ENCODE measurements at places on chromosomes 11 and 22. TPM values are rescaled to one million over a fixed set of nuclear protein-coding genes. Genes with fewer than 3 reads are reported as not detected.

DNA sequence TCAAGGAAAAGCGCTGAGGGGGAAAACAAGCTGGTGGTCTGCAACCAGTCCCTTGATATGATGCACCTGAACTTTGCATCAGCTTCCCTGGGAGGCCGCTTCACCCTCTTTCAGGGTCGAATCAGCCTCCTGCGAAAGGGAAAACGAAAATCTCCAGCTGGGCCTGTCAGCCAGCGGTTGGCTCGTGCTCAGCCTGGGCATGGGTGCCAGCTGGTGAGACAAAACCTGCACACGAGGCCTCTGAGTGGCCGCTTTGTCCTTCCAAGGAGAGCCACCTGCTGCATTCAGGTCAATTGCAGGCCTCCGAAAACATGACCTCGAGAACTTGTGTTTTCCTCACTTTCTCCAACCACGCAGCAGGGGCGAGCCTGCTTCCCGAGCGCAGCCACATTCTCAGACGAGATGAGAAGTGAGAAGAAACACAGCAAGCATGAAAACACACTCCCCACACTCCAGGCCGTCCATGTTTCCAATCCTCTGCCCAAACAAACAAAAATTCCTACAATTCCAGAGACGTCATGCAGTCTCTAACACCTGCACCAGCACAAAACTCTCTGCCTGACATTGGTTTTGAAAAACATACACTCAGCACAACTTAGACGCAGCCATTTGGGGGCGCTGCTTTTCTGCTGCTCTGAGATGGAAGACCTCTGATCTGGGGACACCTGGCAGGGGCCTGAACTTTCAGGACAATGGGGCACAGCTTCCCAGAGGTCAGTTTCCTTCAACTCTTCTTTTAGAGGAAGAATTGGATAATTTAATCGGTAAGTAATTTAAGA lies 77.1 kb downstream of the DHCR7 start:
- DNase-seq = no peak

DNA sequence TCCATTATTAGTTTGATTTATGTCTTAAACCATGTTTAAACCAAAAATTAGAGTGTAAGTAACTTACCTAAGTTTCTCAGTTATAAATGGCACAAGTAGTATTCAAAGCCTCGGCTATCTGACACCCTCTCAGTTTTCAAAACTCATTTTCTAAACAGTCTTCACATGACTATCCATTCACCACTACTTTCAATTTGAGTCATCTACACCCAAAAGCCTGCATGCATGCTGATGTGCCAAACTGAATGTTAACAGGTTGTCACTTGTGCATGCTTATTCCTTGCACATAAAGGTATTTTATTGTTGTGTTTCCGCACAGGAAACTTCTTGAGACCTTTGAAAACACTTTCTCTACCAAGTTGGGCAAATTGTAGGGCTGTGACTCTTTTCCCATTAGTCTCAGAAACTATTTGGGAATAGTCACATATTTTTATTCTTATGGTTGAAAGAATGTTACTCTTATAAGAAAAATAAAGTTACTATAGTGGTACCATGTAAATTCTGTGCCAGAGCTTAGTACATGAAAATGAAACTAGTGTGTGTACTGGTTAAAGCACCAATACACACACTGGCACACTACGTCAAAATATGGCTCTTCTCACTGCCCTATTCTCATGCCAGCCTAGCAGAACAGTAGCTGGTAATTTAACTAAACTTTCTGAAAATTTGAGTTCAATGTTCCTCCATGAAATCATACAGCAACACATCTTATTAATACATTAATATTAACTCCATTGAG lies 2.2 kb upstream of the OR51E2 start:
- no peak for DNase-seq

DNA sequence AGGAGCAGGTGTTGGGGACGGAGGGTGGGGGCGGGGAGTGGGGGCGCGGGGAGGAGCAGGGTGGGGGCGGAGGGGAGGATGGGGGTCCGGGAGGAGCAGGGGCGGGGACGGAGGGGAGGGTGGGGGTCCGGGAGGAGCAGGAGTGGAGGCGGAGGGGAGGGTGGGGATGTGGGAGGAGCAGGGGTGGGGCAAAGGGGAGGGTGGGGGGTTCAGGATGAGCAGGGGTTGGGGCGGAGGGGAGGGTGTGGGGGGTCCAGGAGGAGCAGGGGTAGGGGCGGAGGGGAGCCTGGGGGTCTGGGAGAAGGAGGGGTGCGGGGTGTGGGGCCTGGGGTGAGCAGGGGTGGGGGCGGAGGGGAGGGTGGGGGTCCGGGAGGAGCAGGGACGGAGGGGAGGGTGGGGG lies 17.1 kb downstream of the CRELD2 start:
- no peak for DNase-seq

DNA sequence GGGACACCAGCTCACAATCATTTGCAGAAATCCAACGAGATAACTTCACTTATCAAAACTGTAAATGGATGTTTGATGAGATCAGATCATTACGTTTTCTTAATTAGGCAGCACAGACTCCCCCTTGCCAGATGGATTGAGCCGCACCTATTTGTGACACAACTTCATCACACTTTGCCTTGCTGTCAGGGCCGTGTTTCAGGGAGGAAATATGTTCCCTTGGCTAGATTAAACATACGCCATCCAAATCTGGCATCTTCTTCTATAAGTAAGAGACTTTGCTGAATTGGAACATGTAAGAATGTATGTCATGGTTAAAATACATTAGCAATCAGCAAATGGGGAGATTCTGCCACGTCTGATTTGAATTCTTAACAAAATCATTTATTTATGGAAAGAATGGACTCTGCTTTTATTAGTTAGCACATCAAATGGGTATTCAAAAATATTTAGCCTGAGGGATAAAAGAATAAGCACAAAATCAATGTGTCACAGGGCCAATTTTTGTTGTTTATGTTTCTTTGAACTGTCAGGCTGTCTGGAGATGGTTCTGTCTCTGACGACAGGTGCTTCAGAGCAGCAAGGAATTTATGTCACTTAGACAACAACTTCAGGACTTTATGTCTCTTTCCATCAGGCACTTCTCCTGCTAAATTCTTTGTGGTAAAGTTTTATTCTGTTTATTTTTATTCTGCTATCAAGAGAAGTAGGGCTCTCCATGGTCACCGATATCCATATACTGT lies 326.1 kb upstream of the NCAM1 start:
- DNase-seq = no peak

DNA sequence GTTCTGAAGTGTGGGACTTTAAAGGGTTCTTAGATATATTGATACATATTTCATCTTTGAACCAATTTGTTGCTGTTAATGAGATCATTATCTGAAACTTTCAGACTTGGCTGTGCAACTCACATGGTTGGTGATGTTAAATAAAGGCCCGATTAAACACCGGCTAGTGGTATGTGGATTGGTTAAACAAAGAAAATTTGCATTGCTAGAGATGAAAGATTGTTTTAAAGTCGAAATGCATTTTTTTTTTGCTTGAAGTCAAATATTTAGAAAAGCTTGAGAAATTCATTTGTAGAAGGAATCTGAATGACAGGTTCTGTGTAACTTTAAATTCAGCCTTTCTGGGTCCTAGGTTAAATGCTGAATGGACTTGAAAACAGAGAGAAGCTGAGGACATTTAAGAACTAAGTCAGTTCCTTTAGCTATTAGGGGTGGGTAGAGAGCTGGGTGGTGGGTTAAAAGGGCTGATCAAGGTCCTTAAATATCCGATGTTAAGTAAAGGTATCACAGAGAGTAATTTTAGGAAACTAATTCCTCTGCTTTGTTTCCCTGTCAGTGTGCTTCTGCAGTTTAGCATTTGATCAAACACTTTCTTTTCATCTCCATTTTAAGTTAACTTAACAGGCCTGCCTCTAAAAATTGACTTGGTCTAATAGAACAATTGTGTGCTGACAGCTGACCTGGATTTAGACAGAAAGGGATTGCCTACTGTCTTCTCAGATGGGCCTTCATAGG lies 4.5 kb downstream of the ZNRF3 start:
- DNase-seq = no peak

GRCh38 chr11:33256813-33257159 lies 395 bp upstream of the HIPK3 start:
- no peak for DNase-seq

DNA sequence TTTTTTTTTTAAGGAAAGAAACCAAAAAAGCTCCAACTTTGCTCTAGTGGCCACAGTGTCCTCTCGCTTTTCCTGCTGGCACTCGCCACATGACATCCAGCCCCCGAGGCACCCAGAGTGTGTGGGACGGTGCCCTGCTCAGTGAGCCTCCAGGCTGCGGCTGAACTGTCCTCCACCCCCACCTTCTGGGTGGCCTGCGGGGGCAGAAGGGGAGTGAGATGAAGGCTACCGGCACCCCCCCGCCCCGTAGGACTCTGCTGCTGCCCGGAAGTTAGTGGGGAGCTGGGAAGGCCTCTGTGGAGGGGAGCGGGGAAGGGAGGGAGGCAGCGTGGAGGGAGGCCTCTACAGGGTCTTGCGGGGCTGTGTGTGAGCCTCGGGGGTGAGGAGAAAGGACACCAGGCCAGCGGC lies 264.4 kb downstream of the CTTN start:
- DNase-seq = no peak

The ATG13 gene
- 92.8 TPM for total RNA-seq

The MMP10 gene
- total RNA-seq = not detected

The MMP13 gene
- total RNA-seq = not detected

The CST6 gene
- total RNA-seq = not detected
